ENCODE measurements at places on chromosomes 5 and 9.

- DNase-seq, result no peak
Measured at GRCh38 chr9:73753171-73753570, 601.5 kb downstream of the ANXA1 start.

- no peak for DNase-seq
Measured at GRCh38 chr5:56751572-56752313, 63.6 kb upstream of the MAP3K1 start.

GRCh38 chr5:10849278-10849677 lies 88.2 kb upstream of the DAP start:
- no peak for DNase-seq

GRCh38 chr9:113589890-113590289 lies 126.4 kb downstream of the RGS3 start:
- DNase-seq, result no peak
